ENCODE measurements at places on chromosomes 11 and 22. TPM values are rescaled to one million over a fixed set of nuclear protein-coding genes. Genes with fewer than 3 reads are reported as not detected.
A peak's percentile ranks its signal among the peaks of the same experiment; 100 is the strongest.

Gene OR4A47
- not detected for total RNA-seq

Gene LRRC74B
- not detected for total RNA-seq

Gene APOA5
- not detected for total RNA-seq

Gene USP2
- total RNA-seq: 1.7 TPM

Gene IL17REL
- total RNA-seq: not detected

Gene ATG2A
- 226 TPM for total RNA-seq

Gene WT1
- total RNA-seq: not detected

Gene MRGPRE
- not detected for total RNA-seq

- DNase-seq: no peak
- no peak overlapping the region for H3K27ac ChIP-seq
- no peaks in the 10 kb centered on the region for H3K36me3 ChIP-seq
- H3K4me3 ChIP-seq: no peak overlapping the region
- peaks cover 12% of the 10 kb centered on the region for H3K4me1 ChIP-seq
- H3K27me3 ChIP-seq: no peaks in the 10 kb centered on the region
Measured at GRCh38 chr11:46612326-46612725, 4.7 kb downstream of the HARBI1 start.

- no peak overlapping the region for H3K27ac ChIP-seq
- no peak overlapping the region for H3K4me3 ChIP-seq
- H3K36me3 ChIP-seq: no peaks in the 10 kb centered on the region
- no peaks in the 10 kb centered on the region for H3K4me1 ChIP-seq
Measured at GRCh38 chr11:26753723-26754504, 32.1 kb upstream of the SLC5A12 start.

DNA sequence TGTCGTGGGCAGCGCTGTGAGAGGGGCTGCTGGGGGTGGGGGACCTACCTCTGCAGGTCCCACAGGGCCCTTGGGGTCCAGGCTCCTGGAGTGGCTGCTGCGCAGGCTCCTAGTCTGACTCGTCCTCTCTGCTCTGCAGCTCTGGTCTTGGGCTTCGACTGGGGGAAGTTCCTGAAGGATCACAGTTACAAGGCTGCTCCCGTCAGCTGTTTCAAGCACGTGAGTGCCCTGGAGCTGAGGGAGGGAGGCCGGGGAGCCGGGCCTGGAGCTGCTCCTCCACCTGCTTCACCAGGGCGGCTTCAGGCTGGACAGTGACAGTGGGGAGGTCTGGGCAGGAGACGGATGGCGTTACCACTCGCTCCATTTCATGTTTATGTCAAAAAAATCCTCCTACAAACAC lies 11.9 kb downstream of the L3MBTL2 start:
- peaks cover 13% of the 10 kb centered on the region for H3K4me1 ChIP-seq
- no peak for DNase-seq
- peak overlapping the region; percentile 73 for H3K4me3 ChIP-seq
- no peaks in the 10 kb centered on the region for H3K27me3 ChIP-seq
- peaks cover 4% of the 10 kb centered on the region for H3K36me3 ChIP-seq

DNA sequence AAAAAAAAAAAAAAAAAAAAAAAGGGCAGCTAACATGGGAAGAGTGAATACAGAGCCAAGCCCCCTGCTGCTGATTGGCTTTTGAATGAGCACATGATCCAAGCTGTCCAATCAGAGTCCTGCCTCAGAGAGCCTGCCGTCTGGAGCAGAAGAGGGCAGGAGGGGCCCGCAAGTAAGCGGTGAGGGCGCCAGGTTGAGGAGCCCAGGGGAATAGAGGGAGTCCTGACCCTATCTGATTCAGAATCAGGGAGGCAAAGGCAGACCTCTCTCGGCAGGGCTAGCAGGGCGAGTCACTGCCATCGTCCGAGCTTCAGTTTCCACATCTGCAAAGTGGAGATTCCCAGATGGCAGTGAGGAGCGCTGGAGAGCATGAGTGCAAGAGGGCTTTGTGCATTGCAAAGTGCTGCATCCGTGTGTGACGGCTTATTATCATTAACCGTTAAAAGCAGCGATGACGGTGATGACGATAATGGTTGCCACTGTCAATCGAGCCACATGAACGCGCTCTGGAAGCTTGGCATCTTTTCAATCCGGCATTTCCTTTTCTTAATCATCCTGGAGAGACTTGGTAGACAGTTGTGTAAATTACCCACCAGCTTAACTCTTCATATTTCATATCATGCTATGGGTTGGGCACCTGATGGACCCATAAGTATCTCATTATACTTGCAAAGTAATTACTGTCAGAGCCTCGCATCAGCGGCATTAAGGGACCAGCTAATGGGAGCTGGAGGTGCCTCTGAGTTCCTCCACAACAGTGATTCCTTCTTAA lies 68.6 kb upstream of the ATXN10 start:
- no peak overlapping the region for H3K4me3 ChIP-seq
- H3K27ac ChIP-seq: no peak overlapping the region
- peaks cover 2% of the 10 kb centered on the region for H3K36me3 ChIP-seq
- no peak for DNase-seq

- H3K27ac ChIP-seq: peak overlapping the region; percentile 75
- peak overlapping the region; percentile 83 for H3K4me3 ChIP-seq
- DNase-seq: peak; percentile 40
- H3K4me1 ChIP-seq: peaks cover 9% of the 10 kb centered on the region
Measured at GRCh38 chr22:46036558-46037408, 59.8 kb upstream of the WNT7B start.

- no peaks in the 10 kb centered on the region for H3K36me3 ChIP-seq
- peak; percentile 72 for DNase-seq
- no peaks in the 10 kb centered on the region for H3K27me3 ChIP-seq
- H3K27ac ChIP-seq: peak overlapping the region; percentile 92
- H3K4me1 ChIP-seq: peaks cover 59% of the 10 kb centered on the region
- H3K4me3 ChIP-seq: peak overlapping the region; percentile 91
Measured at GRCh38 chr22:37166675-37167066, 17.0 kb upstream of the IL2RB start.

DNA sequence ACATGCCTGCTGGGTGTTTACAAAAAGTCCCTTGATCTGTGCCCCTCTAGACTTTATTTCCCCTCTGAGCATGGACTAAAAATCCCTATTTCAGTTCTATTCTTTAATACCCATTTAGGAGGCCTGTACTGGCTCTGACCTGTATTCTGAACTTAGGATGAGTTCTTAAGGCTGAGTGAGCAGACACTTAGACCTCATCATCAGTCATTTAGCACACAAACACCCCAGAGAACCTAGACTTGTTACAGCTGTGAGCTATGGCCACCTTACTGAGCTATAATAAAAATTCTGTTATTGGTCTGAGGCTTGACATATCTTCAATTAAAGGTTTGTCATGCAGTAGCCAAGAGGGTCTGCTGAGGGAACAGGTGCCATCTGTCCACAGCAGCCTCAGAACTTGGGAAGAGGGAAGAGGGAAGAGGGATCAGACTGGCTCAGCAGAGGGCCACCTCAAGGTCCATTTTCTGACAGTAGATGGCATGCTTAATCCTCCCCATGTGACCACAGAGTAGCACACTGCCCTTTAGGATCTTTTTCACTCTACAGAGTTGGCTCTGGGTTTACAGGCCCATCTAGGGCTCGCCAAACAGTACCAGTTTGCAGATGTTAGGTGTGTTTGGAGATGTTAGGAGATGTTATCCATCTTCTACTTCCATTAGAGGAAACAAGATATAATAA lies 30.2 kb upstream of the RRM1 start:
- H3K36me3 ChIP-seq: no peaks in the 10 kb centered on the region
- H3K27me3 ChIP-seq: no peaks in the 10 kb centered on the region
- H3K4me1 ChIP-seq: peaks cover 50% of the 10 kb centered on the region
- DNase-seq: no peak
- H3K27ac ChIP-seq: peak overlapping the region; percentile 94
- no peak overlapping the region for H3K4me3 ChIP-seq

- H3K4me1 ChIP-seq: peaks cover 10% of the 10 kb centered on the region
- DNase-seq: no peak
- peaks cover 4% of the 10 kb centered on the region for H3K36me3 ChIP-seq
- peak overlapping the region; percentile 39 for H3K27ac ChIP-seq
- H3K27me3 ChIP-seq: peaks cover 14% of the 10 kb centered on the region
- H3K4me3 ChIP-seq: no peak overlapping the region
Measured at GRCh38 chr22:23524226-23524625, 55.9 kb downstream of the IGLL1 start.

DNA sequence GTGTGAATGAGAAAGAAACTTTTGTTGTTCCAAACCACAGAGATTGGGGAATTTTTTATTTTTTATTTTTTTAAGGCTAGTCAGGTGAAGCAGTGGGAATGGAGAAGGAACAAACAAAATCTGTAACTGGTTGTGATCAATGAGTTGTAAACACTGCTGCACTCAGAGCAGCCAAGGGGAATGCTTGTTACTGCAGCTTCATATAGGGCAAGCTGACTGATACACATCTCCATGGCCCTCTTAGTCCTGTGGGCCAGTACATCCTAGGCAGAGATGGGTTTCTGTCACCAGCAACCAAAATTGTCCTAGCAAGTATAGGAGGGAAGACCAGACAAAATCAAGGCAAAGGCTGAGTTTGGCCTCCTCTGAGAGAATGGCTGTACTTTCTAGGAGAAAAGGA lies 306.8 kb downstream of the CTTN start:
- peaks cover 12% of the 10 kb centered on the region for H3K27me3 ChIP-seq
- no peak overlapping the region for H3K27ac ChIP-seq
- no peaks in the 10 kb centered on the region for H3K4me1 ChIP-seq
- DNase-seq: no peak
- H3K4me3 ChIP-seq: no peak overlapping the region

DNA sequence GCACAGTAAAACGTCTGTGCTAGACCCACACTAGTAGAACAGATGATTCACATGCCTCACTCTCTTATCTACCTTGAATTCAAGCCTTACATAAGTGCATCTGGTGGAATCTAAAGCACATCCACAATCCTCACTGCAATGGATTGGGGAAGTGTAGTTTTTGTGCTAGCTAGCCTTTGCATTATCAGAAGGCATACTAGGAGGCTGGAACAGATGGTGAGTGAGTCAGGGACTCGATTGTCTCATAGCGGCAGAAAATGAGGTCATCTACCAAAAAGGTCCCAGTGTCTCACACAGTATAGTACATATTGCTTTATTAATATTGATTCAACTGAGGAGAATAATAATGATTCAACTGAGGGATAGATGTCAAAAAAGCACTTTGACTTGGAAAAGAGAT lies 9.3 kb downstream of the MSANTD4 start:
- no peak overlapping the region for H3K4me3 ChIP-seq
- peaks cover 14% of the 10 kb centered on the region for H3K36me3 ChIP-seq
- peaks cover 17% of the 10 kb centered on the region for H3K4me1 ChIP-seq
- no peak overlapping the region for H3K27ac ChIP-seq
- H3K27me3 ChIP-seq: no peaks in the 10 kb centered on the region

DNA sequence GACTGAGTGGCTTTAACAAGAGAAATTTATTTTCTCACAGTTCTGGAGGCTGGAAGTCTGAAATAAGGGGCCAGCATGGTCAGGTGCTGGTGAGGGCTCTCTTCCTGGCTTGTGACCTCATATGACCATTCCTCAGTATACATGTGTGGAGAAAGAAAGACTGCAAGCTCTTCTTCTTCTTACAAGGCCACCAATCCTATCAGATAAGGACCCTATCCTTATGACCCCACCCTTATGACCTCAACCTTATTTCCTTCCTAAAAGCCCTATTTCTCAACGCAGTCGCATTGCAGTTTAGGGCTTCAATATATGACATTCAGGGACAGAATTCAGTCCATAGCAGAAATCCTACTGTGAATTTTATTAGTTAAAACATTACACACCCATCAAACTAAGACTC lies 124.4 kb upstream of the RAG2 start:
- H3K36me3 ChIP-seq: no peaks in the 10 kb centered on the region
- H3K27ac ChIP-seq: no peak overlapping the region
- no peaks in the 10 kb centered on the region for H3K4me1 ChIP-seq
- H3K27me3 ChIP-seq: peaks cover 63% of the 10 kb centered on the region

GRCh38 chr11:970319-970871 lies 44.7 kb downstream of the AP2A2 start:
- peaks cover 9% of the 10 kb centered on the region for H3K36me3 ChIP-seq
- no peaks in the 10 kb centered on the region for H3K27me3 ChIP-seq
- H3K4me1 ChIP-seq: peaks cover 24% of the 10 kb centered on the region
- no peak for DNase-seq
- H3K27ac ChIP-seq: peak overlapping the region; percentile 84
- H3K4me3 ChIP-seq: peak overlapping the region; percentile 82

- no peaks in the 10 kb centered on the region for H3K4me1 ChIP-seq
- no peak overlapping the region for H3K27ac ChIP-seq
- H3K4me3 ChIP-seq: no peak overlapping the region
- H3K27me3 ChIP-seq: peaks cover 16% of the 10 kb centered on the region
- no peaks in the 10 kb centered on the region for H3K36me3 ChIP-seq
- no peak for DNase-seq
Measured at GRCh38 chr11:59957094-59957493, 6.7 kb upstream of the OOSP4A start.

DNA sequence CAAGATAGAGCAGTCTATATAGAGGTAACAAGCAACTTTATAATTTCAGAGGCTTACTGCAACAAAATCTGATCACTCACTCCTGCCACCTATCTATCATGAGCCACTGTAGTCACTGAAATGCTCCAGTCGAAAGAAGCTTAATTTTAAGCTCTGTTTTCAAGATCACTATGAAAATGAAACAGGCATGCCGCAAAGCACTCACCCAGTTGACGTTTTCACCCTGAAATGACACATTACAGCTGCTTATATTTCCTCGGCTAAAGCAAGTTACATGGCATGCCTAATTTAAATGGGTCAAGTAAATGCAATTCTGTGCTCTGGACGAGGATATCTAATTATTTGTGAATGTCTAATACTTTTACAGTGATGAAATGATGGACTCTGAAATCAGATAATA lies 616.3 kb downstream of the FAM181B start:
- H3K4me3 ChIP-seq: no peak overlapping the region
- DNase-seq: no peak
- no peaks in the 10 kb centered on the region for H3K27me3 ChIP-seq
- H3K27ac ChIP-seq: no peak overlapping the region

DNA sequence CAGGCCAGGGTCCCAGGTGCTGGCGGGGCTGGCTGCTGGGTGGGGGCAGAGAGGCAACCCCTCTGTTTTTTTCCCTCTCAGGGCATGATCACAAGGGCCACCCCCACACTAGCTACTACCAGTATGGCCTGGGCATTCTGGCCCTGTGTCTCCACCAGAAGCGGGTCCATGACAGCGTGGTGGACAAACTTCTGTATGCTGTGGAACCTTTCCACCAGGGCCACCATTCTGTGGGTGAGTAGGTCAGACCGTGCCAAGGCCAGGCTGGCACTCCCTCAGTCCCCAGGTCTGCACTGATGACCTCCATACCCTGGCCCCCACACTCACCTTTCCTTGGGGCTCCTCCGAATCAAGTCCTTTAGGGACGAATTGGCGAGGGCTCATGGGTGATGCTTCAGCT lies 7.3 kb downstream of the TCN2 start:
- no peak overlapping the region for H3K27ac ChIP-seq
- peaks cover 6% of the 10 kb centered on the region for H3K36me3 ChIP-seq
- H3K4me3 ChIP-seq: no peak overlapping the region
- peaks cover 20% of the 10 kb centered on the region for H3K27me3 ChIP-seq
- peaks cover 7% of the 10 kb centered on the region for H3K4me1 ChIP-seq

- H3K27ac ChIP-seq: no peak overlapping the region
- no peaks in the 10 kb centered on the region for H3K36me3 ChIP-seq
- H3K4me1 ChIP-seq: no peaks in the 10 kb centered on the region
Measured at GRCh38 chr11:90392692-90393091, 169.8 kb upstream of the CHORDC1 start.

- no peak for DNase-seq
- H3K36me3 ChIP-seq: no peaks in the 10 kb centered on the region
- H3K27ac ChIP-seq: no peak overlapping the region
- H3K4me1 ChIP-seq: peaks cover 3% of the 10 kb centered on the region
- H3K27me3 ChIP-seq: peaks cover 11% of the 10 kb centered on the region
Measured at GRCh38 chr11:11983427-11983826, 25.0 kb downstream of the DKK3 start.

- no peak overlapping the region for H3K27ac ChIP-seq
- no peaks in the 10 kb centered on the region for H3K4me1 ChIP-seq
- no peak for DNase-seq
- H3K4me3 ChIP-seq: no peak overlapping the region
Measured at GRCh38 chr11:34738237-34738636, 117.3 kb downstream of the EHF start.

Measured in T-helper 17 cell (primary cell).